ENCODE measurements at places on chromosomes 12 and 14.

- DNase-seq = no peak
Observed at GRCh38 chr12:125983784-125984500, 918.7 kb downstream of the AACS start.

- DNase-seq = no peak
Observed at GRCh38 chr14:78070344-78070743, 99.8 kb upstream of the NRXN3 start.

DNA sequence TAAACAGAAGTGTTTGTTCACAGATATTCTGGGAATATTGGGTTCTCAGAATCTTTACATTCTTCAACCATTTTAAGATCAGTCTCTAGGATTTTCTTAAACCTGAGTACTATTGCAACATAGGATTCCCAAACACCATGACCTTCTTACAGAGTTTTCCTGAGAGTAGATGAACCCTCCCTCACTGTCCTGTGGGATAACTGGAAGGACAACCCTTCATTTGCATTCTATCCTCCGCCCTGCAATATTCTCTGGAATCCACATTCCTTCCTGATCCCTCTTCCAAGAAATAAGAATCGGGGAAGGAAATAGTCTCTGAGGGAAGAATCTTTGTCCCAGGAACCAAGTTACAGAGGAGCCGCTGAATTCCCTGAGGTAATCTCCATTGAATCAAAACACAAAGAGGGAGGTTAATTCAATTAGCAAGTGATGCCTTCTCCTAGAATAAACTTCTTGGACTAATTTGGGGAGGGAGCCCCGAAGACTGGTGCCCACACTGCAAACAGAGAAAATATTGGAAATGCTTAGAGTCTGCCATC, 99.8 kb upstream of the MBIP start:
- no peak for DNase-seq

DNA sequence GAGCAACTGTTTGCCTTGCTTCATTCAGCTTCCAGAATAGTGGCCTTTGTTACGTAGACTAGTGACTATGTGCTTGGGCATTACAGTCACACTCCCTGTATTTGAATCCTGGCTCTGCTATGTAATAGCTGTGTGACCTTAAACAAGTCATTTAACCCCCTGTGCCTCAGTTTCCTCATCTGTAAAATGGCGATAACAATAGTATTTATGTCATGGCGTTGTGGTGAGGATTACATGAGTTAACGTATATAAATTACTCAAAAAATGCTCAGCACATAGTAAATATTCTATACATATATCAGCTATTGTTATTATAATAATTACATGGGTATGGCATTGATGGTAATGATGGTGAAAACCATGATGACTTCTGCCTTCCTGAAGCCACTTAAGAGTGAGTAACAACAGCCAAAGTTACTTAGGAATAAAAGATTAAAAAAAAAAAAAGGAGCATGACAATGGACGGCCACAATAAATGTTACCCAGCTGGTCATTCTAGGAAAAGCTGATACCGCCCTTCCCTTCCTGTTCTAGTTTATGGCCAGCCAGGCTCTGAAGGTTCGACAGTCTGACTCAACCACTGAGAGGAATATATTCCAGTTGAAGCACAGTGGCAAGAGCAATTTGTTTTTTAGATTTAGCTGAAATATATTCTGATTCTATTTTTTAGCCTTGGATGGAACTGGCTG, 9.9 kb upstream of the ADIPOR2 start:
- DNase-seq = no peak

GRCh38 chr12:84793558-84794367, 118.8 kb downstream of the SLC6A15 start:
- DNase-seq = no peak

DNA sequence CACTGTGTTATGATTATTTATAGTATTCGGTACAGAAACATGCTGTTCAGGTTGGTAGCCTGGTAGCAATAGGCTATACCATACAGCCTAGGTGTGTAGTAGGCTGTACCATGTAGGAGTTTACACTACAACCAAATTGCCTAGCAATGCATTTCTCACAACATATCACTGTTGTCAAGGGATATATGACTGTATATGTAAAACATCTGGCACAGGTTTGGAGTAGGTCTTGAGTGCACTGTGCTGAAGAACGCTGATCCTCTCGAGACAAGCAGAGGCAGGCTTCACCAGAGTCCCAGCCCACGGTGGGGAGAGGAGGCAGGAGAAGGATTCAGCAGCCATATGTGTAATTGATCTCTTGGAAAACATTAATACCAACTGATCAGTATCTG, 15.0 kb upstream of the TBX5 start:
- DNase-seq = no peak

GRCh38 chr14:84273181-84273580, 1256.8 kb upstream of the FLRT2 start:
- DNase-seq = no peak

- no peak for DNase-seq
Observed at GRCh38 chr12:130937063-130937462, 16.6 kb upstream of the ADGRD1 start.

- DNase-seq = no peak
Observed at GRCh38 chr12:128258866-128259555, 8.0 kb upstream of the TMEM132C start.
